Tibial nerve (tissue), 4 donors: ENCODE measurements at places on chromosomes 5 and 9. TPM values are rescaled to one million over a fixed set of nuclear protein-coding genes. Genes with fewer than 3 reads are reported as not detected.

The UNC5A gene
- not detected for total RNA-seq

DNA sequence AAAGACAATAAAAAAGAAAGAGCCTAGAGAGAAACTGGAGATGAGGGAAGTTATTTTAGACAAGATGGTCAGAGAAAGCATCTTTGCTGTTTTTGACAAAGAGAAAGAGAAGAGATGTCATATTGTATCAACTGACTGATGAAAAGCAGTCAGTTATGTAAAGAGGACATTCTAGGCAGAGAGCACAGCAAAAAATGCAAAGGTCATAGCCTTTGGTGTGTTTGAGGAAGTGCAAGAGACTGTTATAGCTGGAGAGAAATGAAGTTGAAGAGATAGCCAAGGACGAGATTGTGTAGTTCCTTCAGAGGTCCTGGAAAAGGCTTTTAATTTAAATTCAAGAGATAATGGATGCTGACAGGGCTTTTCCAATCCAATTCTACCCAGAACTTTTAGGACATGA, 342.4 kb downstream of the RASEF start:
- no peaks in the 10 kb centered on the region for H3K36me3 ChIP-seq
- H3K27me3 ChIP-seq, result no peaks in the 10 kb centered on the region
- no peak overlapping the region for H3K4me3 ChIP-seq

DNA sequence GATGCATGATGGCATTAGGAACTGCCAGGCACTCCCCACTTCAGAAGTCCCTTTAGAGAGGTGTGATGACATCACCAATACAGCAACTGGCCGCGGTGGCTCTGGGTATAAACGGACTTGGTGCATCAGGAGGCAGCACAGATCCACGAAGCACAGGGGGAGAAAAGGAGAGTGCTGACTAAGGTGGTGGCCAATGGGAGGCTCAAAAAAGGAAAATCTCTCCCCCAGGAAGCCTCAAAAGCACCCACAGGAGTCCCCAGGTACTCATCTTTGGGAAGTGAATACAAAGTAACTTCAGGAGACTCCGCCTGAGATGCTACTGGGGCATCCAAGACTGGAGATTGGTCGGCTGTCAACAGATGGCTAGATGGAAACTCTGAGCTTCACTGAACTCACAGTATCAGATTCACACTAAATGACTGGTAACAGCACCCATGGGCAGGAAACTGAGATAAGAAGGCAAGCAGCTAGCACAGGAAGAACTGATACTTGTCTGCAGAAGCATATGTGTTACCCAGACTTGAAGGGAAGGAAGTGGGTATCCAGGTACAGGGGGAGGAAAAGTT, 7.6 kb downstream of the TTC39B start:
- DNase-seq, result no peak
- H3K27me3 ChIP-seq, result no peaks in the 10 kb centered on the region
- no peak overlapping the region for H3K27ac ChIP-seq
- H3K4me1 ChIP-seq, result peaks cover 2% of the 10 kb centered on the region

DNA sequence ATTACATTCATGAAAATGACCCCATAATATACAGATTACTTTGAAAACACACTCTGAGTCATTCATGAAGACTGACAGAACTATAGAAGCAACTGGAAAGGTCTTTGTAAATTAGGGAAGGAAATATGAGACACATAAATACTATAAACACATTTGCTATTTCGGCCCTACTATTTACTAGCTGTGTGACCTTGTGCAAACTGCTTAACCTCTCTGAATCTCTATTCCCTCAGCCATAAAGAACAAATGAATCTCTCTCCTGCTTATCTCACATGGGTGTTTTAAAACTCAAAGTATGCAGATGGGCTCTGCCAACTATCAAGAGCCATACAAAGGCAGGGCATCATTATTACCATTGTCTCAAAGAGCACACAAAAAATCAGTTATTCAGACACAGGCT, 52.9 kb downstream of the APBA1 start:
- H3K27me3 ChIP-seq, result no peaks in the 10 kb centered on the region
- DNase-seq, result no peak
- H3K4me3 ChIP-seq, result no peak overlapping the region
- no peaks in the 10 kb centered on the region for H3K36me3 ChIP-seq

DNA sequence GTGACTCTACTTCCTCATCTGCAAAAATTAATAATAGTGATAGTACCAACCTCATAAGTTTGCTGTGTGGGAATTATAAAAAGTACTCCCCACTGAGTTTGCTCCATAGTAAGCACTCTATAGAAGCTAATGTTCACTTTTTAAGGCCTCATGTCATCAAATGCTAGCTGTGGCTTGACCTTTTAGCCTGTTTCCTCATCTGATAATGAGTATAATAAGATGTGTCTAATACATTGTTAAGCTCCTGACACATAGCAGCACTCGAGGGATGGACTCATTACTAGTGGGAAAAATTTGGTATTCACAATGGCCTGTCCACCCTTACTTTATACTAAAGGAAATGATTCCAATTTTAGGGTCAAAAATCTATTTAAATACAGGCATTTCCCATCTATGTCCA, 26.1 kb upstream of the CAST start:
- H3K27ac ChIP-seq, result no peak overlapping the region
- H3K27me3 ChIP-seq, result no peaks in the 10 kb centered on the region
- no peaks in the 10 kb centered on the region for H3K4me1 ChIP-seq
- DNase-seq, result no peak

DNA sequence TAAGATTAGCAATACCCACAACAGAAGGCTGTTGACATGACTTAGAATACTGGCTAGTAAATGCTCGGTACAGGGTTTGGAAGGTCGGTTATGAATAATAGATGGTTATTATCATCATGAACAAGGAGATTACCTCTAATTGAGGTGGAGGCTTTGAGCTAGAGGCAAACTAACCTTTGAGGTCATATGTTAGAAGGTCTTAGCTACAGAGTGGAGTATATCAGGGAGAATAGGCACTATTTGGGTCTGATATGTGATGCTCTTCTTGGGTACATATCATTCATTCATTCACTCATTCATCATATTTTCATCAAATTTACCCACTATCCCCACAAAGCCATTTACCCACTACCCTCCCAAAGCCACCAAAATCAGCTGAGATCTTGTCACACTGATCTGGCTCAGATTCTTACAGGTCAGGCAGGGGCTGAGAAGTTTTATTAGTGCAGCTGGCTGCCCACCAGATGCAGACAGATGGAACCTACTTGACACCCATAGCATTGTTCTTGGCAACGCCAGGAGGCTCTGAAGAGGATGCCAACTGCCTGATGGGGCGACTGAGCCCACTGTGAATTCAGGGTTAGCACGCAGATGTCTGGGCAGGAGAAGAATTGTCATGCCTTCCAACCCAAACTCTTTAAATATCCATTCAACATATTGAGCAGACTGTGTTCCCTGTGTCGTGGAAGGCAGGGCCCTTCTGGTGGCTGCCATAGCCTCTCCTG, 90.2 kb upstream of the SH3PXD2B start:
- H3K4me3 ChIP-seq, result no peak overlapping the region
- no peaks in the 10 kb centered on the region for H3K36me3 ChIP-seq
- H3K27me3 ChIP-seq, result no peaks in the 10 kb centered on the region
- no peaks in the 10 kb centered on the region for H3K4me1 ChIP-seq

DNA sequence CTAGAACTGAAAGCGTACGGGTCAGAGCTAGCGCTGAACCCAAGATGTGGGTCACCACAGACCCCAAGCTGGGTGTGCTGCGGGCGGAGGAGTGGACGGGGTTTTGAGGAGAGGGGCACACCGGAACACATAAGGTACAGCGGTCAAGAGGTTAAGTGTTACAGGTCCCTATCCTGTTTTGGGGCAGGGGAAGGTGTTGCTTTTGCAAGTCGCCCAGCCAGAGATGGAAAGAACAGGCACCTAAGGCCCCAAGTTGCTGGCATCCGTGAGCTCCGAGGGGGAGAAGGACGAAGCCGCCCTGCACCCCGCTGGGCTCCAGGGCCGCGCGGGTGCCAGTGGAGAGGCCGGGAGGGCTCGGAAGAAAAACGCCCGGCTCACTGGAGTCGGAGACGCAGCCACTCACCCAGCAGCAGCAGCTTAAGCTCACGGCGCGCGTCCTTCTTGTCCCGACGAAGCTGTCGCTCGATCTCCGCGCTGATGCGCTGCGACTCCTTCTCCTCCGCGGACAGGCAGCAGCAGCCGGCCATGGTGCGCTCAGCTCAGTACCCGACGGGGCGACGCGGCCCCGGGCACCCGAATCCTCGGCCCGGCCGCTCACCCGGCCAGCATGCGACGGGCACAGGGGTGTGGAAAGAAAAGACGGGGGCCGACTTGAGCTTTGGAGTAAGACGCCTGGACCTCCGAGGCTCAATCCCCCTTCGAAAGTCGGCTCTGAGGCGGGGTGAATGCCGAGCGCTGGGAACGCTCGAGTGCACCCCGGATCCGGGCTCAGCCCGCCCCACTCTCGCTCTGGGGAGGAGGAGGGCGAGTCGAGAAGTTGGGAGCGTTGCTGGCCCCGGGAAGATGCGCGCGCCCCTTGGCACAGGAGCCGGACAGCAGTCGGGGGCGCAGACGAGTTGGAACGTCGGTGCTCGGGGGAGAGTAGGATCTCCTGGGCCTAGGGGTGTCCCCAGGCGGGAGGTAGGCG, 572 bp downstream of the GNA14 start:
- H3K27me3 ChIP-seq, result peaks cover 36% of the 10 kb centered on the region
- no peak for DNase-seq
- peak overlapping the region; percentile 35 for H3K4me3 ChIP-seq
- no peaks in the 10 kb centered on the region for H3K36me3 ChIP-seq

GRCh38 chr5:36724467-36725332, 118.3 kb downstream of the SLC1A3 start:
- H3K27me3 ChIP-seq, result no peaks in the 10 kb centered on the region
- peak; percentile 27 for DNase-seq
- H3K4me1 ChIP-seq, result no peaks in the 10 kb centered on the region
- no peaks in the 10 kb centered on the region for H3K36me3 ChIP-seq

DNA sequence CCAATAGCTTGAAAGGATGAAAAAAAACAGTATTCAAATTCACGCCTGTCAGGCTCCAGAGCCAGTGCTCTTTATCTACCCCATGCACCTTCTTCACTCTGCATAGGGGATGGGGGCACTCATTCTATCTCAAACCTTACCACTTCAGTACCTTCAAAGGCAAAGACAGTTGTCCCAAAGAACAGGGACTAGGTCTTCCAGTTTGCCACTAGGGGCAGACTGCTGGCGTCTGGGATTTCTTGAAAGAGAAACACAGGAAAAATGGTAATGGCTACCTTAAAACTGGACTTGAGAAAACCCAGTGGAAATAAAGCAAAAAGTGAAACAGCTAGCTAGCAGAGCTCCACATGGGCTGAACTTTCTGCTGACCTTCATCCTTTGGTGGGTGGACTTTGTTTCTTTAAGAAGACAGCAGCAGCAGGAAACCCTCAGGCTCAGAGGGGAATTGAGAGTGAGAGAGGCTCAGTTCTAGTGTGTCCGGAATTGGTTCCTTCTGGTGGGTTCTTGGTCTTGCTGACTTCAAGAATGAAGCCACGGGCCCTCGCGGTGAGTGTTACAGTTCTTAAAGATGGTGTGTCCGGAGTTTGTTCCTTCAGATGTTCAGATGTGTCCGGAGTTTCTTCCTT, 41.0 kb upstream of the SLC36A1 start:
- H3K27me3 ChIP-seq, result no peaks in the 10 kb centered on the region
- no peak for DNase-seq
- H3K36me3 ChIP-seq, result no peaks in the 10 kb centered on the region

DNA sequence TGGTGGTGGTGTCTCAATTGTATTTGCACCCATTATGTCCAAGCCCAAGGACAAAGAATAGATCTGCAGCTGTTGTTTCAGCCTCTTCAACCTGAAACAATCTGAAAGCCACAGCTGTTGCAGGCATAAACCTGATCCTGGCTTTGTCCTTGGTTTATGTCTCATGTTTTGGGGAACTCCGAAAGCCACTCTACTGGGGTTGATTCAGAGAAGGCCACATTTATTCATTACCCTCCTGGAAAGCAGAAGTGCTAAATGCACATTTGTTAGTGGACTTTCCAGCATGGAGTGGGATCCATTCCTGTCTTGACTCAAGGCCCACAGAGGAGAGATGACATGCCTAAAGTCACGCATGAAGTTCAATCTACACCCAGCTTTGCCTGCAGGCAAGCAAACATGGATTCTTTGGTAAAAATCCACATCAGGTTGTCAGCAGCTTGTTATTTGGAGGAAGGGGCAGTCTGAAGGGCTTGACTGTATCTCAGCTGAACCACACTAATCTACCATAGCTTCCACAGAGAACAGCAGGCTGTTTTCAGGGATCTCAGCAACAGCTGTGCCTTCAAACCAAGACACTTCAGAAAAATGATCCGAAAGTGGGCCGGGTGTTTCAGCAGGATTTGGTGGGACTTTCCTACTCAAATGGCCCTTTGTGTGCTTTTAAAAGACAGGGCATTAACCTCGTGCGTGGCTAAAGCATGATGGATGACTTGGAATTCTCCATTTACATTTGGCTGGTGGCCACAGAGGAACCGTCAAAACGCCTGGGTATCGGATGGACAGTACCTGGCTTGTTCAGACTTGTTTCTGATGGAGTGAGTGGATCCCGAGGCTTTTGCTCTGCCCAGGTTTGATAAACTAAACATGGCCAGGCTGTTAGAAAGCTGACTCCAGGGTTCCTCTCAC, 36.2 kb upstream of the ADAM19 start:
- no peaks in the 10 kb centered on the region for H3K27me3 ChIP-seq
- H3K36me3 ChIP-seq, result no peaks in the 10 kb centered on the region
- H3K4me1 ChIP-seq, result no peaks in the 10 kb centered on the region
- no peak for DNase-seq
- no peak overlapping the region for H3K4me3 ChIP-seq

The LCP2 gene
- total RNA-seq, result 27.5 TPM

The SYNPO gene
- 67.4 TPM for total RNA-seq

- no peak for DNase-seq
- H3K27me3 ChIP-seq, result no peaks in the 10 kb centered on the region
- no peaks in the 10 kb centered on the region for H3K36me3 ChIP-seq
- H3K4me3 ChIP-seq, result peak overlapping the region; percentile 92
- no peaks in the 10 kb centered on the region for H3K4me1 ChIP-seq
- peak overlapping the region; percentile 88 for H3K27ac ChIP-seq
These were observed 44.9 kb upstream of the STXBP1 start for GRCh38 chr9:127567035-127567729.

- H3K4me1 ChIP-seq, result no peaks in the 10 kb centered on the region
- H3K4me3 ChIP-seq, result no peak overlapping the region
- no peak for DNase-seq
These were observed 11.1 kb upstream of the FSD1L start for GRCh38 chr9:105436783-105437182.

DNA sequence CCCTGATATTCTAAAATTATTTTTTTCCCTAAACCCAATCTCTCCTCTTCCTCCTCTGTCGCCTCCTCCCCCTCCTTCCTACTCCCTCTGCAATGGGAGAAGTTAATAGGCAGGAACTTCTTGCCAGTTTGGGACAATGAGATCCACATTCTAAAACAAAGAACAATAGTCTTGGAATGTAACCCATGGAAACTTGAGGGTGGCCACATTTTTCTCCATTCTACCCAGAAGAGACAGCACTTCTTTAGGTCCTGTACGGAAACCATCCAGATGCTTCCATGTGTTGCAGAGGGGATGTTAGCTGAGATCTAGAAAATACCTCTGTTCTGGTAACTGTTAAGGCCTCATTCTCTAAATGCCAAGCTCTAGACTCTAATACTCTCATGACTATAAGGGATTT, 10.0 kb downstream of the SPARC start:
- peak overlapping the region; percentile 91 for H3K27ac ChIP-seq
- peaks cover 36% of the 10 kb centered on the region for H3K36me3 ChIP-seq
- no peak overlapping the region for H3K4me3 ChIP-seq
- no peaks in the 10 kb centered on the region for H3K27me3 ChIP-seq
- no peak for DNase-seq
- peaks cover 76% of the 10 kb centered on the region for H3K4me1 ChIP-seq

The IL4 gene
- not detected for total RNA-seq

The PCDHB2 gene
- total RNA-seq, result 1.7 TPM

- H3K4me1 ChIP-seq, result no peaks in the 10 kb centered on the region
- H3K27ac ChIP-seq, result no peak overlapping the region
- H3K36me3 ChIP-seq, result no peaks in the 10 kb centered on the region
- no peak for DNase-seq
- H3K4me3 ChIP-seq, result no peak overlapping the region
These were observed 11.4 kb downstream of the HMCN2 start for GRCh38 chr9:130276955-130277354.
